ENCODE measurements at places on chromosomes 6 and 20.

DNA sequence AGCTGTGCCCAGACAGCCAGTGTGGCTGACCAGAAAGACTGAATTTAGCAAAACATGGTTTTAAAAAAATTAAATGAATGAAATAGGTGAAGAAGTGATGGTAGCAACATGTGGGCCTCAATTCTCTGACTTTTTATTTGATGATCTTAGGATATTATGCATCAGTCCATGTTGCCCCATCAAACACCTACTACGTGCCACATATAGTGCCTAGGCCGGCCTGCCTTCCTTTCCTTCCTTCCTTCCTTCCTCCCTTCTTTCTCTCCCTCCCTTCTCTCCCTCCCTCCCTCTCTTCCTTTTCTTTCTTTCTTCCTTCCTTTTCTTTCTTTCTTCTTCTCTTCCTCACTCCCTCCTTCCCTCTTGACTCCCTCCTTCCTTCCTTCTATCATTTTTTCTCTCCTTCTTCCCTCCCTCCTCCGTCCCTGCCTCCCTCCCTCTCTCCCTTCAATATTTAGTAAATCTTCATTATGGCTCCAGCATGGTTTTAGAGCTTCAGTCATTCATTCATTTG, 209.8 kb downstream of the TSHZ2 start:
- no peak for DNase-seq

GRCh38 chr6:125612345-125612846, 137.0 kb upstream of the HEY2 start:
- DNase-seq = no peak

DNA sequence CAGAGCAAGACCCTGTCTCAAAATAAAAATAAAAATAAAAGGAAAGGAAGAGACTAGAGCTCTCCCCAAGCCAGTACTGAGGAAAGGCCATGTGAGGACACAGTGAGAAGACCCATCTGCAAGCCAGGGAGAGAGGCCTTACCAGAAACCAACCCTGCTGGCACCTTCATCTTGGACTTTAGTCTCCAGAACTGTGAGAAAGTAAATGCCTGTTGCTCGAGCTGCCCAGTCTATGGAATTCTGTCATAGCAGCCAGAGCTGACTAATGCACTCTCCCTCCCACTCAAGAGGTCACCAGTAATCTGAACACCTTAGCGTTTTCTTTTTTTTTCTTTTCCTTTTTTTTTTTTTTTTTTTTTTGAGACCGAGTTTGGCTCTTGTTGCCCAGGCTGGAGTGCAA, 7.3 kb upstream of the PRPH2 start:
- DNase-seq = no peak

GRCh38 chr6:56231827-56232226, 15.6 kb downstream of the COL21A1 start:
- no peak for DNase-seq

GRCh38 chr6:163320804-163321203, 93.7 kb upstream of the QKI start:
- DNase-seq = no peak

DNA sequence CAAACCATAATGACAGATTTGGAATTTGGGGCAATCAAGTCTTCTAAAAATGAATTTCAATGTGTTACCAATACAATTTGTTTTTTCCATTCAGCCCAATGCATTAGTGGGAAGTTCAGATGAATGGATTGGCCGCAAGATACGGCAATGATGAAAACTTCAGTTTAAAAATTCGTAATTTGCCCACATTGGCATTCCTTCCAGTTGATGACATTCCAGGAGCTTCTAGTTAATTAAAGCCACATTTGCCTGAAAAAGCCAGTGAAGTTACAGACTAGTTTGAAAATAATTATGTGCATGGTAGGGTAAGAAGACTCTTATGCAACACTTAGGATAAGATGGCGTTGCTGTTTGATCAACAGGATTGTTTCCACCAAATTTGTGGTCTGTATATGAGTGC, 46.2 kb downstream of the NHLRC1 start:
- DNase-seq = no peak

GRCh38 chr6:93139408-93140081, 279.8 kb downstream of the EPHA7 start:
- DNase-seq = no peak

DNA sequence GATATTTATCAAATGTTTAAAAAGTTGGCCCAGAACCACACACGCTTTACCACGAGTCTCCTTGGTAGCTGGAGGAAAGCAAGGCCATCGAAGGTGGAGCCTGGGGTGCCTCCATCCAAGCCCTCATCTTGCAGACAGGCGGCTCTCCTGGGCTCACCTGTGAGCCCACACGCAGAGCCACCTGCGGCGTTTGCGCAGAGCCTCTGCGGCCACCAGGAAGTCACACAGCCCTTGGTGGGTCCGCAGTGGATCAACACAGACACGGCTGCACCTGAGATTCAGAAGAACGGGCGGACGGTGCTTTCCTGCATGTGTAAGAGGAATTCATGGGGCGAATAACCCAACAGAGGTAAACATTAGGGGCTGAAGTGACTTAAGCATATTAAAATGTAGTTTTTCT, 24.5 kb upstream of the SMOC2 start:
- no peak for DNase-seq

DNA sequence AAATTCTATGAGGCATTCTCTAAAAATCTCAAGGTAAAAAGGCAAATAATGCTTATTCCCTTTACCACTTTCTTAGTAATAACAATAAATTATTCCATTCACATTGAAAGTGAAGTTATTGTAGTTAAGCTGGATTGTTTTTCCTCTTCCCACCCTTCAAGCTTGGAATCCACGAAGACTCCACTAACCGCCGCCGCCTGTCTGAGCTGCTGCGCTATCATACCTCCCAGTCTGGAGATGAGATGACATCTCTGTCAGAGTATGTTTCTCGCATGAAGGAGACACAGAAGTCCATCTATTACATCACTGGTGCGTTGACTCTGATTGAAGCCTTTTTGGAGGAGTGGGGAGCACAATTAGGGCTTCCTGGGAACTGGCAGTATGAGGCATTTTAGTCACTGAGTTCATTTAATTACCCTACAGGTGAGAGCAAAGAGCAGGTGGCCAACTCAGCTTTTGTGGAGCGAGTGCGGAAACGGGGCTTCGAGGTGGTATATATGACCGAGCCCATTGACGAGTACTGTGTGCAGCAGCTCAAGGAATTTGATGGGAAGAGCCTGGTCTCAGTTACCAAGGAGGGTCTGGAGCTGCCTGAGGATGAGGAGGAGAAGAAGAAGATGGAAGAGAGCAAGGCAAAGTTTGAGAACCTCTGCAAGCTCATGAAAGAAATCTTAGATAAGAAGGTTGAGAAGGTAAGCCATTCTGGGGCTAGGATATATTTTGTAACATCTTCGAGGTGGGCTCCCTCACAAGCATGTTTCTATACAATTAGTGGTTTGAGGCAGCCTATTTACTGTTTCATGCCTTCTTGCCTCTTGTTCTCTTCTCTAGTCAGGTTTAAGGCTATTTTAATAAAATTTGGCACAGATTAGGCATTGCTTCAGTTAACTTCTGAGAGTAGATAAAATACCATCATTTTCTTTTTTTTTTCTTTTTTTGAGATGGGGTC, 4.9 kb downstream of the HSP90AB1 start:
- DNase-seq = no peak

GRCh38 chr6:19434065-19434464, 403.1 kb upstream of the ID4 start:
- no peak for DNase-seq

GRCh38 chr20:16351415-16351814, 221.8 kb downstream of the KIF16B start:
- DNase-seq = no peak

GRCh38 chr6:21595285-21596144, 2.0 kb downstream of the SOX4 start:
- no peak for DNase-seq

GRCh38 chr6:85402071-85402470, 47.8 kb upstream of the NT5E start:
- no peak for DNase-seq

DNA sequence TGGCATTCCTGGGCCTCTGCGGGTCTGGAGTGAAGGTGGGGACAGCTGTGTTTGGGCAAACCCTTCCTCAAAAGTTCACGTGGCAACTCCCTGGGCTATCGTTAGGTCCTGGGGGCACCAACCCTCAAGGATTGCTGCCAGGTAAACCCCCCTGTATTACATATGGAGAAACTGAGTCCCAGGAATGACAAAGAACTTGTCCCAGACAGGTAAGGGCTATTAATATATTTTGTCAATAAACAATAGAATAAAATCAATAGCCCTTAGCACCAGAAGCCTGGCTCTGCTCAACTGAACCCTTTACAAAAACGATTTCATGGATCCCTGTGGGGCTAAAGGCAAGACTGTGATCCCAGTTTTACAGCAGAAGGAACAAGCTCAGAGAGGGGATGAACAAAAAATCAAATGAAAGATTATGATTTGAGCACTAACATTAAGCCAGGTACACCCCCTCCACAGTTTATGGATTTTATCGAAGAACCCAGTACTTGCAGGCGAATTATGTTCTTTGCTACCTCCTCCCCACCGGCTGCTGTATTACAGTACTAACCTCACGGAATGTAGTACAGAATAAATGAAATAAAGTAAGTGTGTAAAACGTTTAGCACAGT, 2.7 kb downstream of the ID1 start:
- DNase-seq = peak; percentile 89

GRCh38 chr6:3453413-3454272, 3.2 kb downstream of the SLC22A23 start:
- no peak for DNase-seq
